Midbrain (tissue), 1 donor: ENCODE measurements at places on chromosomes 7 and 10.

DNA sequence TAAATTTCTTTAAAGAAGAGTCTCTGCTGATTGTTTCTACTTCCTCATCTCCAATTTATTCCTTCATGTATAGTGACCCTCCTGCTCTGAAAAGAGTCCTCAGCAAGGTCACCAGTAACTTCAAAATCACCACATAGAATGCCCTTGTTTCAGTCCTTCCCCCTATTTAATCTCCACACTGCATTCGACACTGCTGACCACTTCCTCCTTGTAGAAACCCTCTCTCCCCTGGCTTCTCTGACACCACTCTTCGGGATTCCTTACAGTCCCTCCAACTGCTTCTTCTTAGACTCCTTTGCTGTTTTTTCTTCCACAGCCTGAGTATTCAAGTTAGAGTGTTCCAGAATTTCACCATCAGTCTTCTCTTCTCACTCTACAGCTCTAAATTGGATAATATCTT, 89.5 kb downstream of the VPS41 start:
- DNase-seq: no peak

- DNase-seq: no peak
Observed at GRCh38 chr7:102444961-102445673, 11.7 kb downstream of the ORAI2 start.

- no peak for DNase-seq
Observed at GRCh38 chr7:32803406-32804141, 88.0 kb downstream of the KBTBD2 start.

- no peak for DNase-seq
Observed at GRCh38 chr10:47026301-47027107, 115.3 kb downstream of the PTPN20 start.

GRCh38 chr7:14207138-14207537, 217.7 kb upstream of the ETV1 start:
- DNase-seq: no peak
